DMS 273 treated with DMSO at 0.1 percent for 48 hours (cell line): ENCODE measurements at places on chromosomes 2 and 18.
A peak's percentile ranks its signal among the peaks of the same experiment; 100 is the strongest.

DNA sequence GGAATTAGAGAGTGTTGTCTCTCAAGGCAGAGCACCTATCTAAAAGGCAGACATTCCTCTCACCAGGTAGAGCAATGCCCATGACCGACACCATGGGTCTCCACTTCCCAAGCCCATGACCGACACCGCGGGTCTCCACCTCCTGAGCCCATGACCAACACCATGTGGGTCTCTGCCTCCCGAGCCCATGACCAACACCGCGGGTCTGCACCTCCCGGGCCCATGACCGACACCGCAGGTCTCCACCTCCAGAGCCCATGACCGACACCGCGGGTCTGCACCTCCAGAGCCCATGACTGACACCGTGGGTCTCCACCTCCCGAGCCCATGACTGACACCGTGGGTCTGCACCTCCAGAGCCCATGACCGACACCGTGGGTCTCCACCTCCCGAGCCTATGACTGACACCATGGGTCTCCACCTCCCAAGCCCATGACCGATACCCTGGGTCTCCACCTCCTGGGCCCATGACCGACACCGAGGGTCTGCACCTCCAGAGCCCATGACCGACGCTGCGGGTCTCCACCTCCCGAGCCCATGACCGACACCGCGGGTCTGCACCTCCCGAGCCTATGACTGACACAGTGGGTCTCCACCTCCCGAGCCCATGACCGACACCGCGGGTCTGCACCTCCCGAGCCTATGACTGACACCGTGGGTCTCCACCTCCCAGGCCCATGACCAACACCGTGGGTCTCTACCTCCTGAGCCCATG is 262.4 kb upstream of the SALL3 start:
- no peak for DNase-seq

DNA sequence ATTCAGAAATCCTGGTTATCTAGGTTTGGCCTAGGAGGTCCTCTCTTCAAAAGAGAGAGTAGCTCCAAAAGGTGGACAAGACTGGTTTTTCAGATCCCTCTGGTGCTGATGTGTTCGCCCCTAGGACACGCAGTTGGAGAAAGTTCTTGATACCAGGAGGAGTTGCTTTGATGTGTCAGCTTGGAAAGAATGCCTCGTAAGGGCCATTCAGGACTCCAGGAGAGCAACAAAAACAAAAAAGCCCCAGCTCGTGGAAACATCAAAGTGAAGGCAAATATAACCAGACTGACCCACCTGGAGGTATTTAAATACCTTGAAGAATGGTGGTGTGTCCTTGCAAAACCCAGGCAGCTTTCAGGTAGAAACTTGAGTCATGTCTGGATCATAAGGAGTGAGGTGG is 12.5 kb upstream of the LBH start:
- no peak for DNase-seq

DNA sequence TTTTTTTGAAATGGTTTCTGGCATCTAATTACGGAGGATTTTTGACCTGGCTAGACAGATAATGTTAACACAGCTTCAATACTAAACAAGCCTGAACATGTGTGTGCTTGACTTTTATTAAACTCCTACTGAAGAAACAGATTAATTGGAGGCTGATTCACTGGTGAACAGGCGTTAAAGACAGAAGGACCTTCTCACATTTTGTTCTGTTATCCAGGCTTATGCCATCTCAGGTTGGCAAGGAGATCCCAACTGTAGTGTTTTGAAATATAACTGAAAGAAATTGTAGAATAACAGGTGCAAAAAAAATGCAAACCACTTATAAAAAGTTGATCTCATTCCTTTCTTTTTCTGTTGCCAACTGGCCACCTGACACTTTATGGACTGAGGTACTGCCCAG is 269.6 kb downstream of the ARHGAP15 start:
- DNase-seq: peak; percentile 39

- DNase-seq: no peak
Observed at GRCh38 chr2:148603562-148603920, 41.0 kb upstream of the EPC2 start.

DNA sequence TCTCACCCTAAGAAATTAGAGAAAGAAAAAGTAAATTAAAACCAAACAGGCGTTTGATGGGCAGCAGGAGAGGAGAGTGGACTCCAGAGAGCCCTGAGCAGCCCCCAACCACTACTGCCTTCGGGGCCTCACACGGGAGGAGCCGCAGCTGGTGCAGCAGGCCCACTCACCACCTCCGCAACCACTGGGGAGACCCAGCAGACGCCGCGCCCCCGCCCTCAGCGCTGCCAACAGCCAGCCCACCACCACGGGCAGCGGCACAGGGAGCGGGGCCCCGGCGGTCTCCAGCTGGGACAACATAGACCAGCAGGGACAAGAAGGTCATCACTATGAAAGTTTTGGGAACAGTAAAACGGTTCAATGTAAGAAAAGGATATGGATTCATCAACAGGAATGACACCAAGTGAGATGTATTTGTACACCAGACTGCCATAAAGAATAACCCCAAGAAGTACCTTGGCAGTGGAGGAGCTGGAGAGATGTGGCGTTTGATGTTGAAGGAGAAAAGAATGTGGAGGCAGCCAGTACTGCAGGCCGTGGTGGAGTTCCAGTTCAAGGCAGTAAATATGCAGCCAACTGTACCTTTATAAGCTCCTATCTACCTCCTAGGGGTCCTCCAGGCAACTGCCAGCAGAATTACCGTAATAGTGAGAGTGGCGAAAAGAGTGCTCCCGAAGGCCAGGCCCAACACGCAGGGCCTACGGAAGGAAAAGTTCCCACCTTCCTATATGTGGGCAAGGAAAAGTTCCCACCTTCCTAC is 76.5 kb downstream of the OLA1 start:
- no peak for DNase-seq

DNA sequence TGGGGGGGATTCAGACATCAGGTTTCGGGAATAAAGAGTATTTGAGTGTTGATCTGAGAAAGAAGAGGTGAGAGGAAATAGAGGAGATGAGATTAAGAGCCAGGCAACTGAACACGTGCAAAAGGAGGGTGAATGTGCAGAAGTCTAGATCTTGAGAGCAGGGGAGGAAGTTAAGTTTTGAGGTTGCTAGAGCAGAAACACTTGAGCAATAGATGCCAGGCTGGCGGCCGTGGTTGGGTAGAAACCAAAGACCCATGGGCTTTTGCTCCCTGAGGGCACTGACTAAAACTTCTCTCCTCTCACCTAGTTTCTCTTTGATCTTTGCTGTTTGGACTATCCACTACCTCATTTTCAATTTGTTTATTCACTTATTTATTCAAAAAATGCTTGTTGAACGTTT is 116.0 kb downstream of the CDC42EP3 start:
- no peak for DNase-seq

GRCh38 chr2:45786836-45787357 is 135.4 kb downstream of the PRKCE start:
- no peak for DNase-seq

- DNase-seq: no peak
Observed at GRCh38 chr2:127737892-127738291, 36.6 kb downstream of the SFT2D3 start.

- no peak for DNase-seq
Observed at GRCh38 chr2:15691586-15692310, 100.1 kb downstream of the DDX1 start.

GRCh38 chr2:189024901-189025618 is 50.9 kb downstream of the COL3A1 start:
- no peak for DNase-seq

DNA sequence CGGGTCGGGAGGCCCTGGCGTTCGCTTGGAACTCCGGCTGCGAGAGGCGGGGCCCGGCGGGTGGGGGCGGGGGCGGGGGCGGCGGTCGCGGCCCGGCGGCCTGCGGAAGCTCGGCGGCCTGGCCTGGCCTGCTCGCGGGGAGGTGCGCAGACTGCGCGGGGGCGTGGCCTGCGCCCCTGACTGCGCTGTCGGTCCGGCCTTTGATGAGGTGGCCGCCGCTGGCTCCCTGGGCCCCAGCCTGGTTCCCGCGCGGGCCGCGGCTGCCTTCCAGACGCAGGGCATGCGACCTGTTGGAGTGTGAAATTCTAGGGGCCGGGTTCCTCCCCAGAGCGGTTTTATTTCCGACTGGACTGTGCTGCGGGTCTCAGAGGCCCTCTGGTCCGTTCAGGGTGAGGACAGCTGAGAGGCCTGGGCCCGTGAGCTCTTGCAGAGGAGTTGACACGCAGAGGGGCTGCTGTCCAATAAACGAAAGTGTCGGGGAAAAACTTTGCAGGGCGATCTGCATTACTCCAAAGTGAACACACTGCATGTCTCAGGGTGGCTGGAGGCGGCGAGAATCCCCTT is 629 bp downstream of the NRBP1 start:
- peak; percentile 43 for DNase-seq

GRCh38 chr18:61998957-61999356 is 106.2 kb upstream of the RNF152 start:
- DNase-seq: no peak

DNA sequence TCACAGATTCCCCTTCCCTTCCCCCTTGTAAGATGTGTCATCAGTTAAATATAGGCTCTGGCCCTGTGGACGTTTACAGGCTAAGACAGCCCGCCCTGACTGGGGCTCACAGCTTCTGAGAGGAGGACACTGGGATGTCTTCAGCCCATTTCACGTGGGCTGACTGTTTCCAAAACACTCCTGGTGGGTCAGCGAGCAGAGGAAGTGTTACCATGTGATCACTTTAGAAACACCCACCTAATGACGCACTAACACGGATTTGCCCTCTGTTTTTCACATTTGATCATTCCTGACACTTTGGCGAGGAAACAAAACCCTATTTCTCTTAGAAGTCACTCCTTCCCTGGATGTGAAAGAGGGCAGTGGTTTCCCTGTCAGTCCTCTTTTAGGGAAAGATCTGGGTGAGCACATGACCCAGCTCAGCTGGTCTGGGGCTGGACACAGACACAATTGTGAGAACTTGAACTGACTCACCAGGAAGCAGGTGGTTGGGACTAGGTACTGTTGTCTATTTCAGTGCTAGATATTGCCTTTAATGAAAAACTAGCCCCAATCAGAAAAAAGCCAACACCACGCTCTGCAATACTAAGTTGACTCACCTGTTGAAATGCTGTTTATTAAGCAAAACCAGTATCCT is 38.8 kb downstream of the BMP10 start:
- DNase-seq: no peak

DNA sequence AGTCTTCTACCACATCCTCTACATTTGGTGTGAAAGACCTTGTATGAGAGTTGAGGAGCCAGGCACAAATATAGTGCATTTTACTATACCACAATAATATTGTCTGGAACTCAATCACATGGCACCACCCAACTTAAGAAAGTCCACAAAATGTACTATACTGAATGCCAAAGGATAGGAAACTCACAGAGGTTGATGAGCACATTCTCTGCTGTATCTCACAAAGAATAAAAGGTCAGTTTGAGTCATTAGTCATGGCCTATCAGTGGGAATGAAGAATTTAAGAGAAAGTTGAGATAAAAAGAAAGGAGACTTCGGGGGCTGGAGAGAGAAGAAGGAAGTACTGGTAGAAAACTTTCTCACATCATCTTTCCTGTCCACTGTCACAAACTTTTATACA is 134.3 kb downstream of the RDH14 start:
- no peak for DNase-seq

GRCh38 chr2:127810156-127810618 is 784 bp downstream of the WDR33 start:
- no peak for DNase-seq

DNA sequence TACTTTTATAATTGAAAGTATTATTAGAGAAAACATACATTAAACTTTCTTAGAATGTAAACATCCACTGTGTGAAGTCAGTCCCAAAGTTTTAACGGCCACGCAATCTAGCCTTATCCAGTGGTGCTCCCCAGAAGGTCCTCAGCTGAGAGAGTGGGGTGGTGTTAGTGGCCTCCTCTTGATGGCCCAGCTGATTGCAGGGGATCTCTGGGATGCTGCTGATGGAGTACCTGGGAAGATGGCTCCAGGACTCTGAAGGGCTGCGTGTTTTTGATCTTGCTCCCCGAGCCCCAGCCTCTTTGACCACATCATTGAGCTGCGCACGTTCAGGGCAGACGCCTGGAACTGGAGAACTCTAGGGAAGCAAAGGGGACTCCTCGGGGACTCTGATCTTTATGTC is 181.4 kb downstream of the FAM210A start:
- no peak for DNase-seq

DNA sequence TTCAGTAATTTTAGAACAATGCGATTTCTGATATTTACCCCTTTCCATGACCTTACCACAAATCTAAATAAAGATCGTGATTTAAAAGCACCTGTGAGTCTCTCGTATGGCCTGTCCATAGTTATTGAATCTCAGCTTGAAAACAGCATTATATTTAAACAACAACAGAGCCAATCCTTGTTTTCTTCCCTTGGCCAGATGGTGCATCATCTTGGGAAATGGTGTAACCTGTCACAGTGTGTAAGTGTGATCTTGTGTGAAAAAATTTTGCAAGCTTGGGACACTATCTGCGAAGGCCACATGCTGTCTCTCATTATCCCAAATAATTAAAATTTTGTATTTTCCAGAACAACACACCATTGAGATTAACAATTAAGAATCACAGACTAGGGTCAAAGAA is 262.7 kb upstream of the SPHKAP start:
- no peak for DNase-seq

DNA sequence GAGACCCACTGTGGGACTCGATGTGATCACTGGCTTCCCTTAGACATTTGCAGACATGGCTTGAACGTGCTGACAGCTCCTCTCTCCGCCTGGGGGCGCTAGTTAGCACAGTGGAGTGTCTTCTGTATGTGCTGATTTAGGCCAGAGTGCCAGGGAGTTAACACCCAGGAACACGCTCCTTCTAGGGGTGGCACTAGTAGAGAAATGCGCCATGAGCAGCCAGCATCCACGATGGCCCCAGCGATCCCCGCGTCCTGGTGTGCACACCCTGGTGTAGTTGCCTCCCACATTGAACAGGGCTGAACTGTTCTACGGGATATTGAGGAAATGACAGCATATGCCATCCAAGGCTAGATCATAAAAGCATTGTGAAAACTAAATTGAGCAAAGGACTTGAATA is 11.4 kb upstream of the NMUR1 start:
- no peak for DNase-seq

DNA sequence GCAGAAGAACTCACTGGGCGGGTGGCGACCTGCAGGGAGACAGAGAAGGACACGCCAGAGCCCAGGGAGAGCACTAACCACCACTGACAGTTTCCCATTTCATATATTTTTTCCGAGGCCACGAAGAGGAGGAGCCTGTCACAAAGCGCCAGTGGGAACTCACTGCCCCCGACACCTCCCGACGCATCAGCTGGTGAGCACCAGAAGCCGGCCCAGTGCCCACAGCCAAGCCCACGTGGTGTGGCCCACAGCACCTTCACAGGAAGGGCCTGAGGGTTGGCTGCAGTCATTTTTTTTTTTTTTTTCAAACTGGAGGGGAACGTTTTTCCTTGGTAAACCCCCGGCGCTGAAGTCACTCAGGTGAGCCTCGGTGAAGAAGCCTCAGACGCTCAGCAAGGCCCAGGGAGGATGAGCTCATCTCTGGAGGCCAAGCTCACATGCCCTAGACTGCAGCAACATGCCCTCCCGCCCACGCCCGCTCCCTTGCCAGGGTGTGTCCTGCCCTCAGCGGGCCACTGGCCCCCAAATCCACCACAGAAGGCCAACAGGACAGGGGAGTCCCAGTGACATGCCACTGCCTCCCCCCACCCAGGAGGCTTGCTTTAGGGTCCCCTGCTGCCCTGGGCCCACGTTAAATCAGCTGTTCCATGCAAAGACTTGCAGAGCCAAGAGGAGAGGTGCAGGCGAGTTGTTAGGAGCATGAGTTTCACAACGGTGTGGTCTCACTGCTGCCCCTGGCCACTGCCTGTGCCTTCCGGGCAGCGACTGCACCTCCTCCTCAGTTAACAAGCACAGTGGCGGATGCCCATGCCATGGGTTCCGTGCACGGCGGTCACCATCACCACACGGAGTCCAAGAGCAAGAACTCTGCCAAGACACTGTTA is 68.1 kb downstream of the PARD6G start:
- no peak for DNase-seq

GRCh38 chr2:223048519-223048918 is 3.5 kb upstream of the KCNE4 start:
- DNase-seq: no peak
